ENCODE measurements at places on chromosomes 6 and 20. TPM values are rescaled to one million over a fixed set of nuclear protein-coding genes. Genes with fewer than 3 reads are reported as not detected.

DNA sequence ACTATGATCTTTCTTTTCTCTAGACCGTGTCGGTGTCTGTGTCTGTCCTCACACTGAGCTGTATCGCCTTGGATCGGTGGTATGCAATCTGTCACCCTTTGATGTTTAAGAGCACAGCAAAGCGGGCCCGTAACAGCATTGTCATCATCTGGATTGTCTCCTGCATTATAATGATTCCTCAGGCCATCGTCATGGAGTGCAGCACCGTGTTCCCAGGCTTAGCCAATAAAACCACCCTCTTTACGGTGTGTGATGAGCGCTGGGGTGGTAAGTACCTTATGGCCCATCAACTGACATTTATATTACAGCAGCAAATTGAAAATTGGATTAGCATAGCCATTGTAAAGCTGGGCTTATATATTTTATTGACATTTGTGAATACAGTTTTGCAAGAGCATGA, 72.2 kb upstream of the GFRAL start:
- no peak for DNase-seq

- DNase-seq = no peak
Observed at GRCh38 chr6:142732790-142733189, 212.2 kb downstream of the HIVEP2 start.

GRCh38 chr6:9581155-9581554, 833.7 kb downstream of the TFAP2A start:
- DNase-seq = no peak

- no peak for DNase-seq
Observed at GRCh38 chr6:140602431-140603248, 1228.2 kb upstream of the CITED2 start.

DNA sequence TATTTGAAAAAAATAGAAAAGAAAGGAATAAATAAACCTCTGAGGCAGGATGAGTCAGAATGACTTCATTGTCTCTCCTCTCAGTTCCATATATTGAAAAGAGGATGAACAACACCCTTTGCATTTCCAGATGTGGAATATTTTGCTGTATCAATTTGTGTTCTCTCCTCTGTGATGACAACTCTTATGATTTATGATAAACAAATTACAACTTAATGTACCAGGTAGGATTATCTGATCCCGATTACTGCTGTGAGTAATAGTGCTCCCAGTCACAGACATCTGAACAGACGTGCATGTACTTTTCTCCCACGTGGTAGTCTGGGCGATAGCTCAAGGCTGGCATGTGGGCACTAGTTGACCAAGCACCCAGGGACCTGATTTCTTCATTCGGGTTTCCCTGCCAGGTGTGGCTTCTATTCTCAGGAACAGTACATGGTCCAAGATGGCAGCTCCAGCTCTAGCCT, 142.1 kb upstream of the SULF2 start:
- DNase-seq = no peak

GRCh38 chr6:10569392-10570127, 48.4 kb downstream of the GCNT2 start:
- DNase-seq = no peak

- no peak for DNase-seq
Observed at GRCh38 chr20:1941226-1941625, 46.0 kb downstream of the SIRPA start.

GRCh38 chr6:93562582-93562981, 143.2 kb upstream of the EPHA7 start:
- DNase-seq = no peak

GRCh38 chr6:35960187-35960586, 39.3 kb upstream of the SRPK1 start:
- DNase-seq = no peak

Gene ECI2
- 59.7 TPM for total RNA-seq

Gene JARID2
- total RNA-seq = 34.5 TPM

Gene HLA-E
- 14.2 TPM for total RNA-seq

Gene RAD21L1
- not detected for total RNA-seq

Data from neural crest cell (in vitro differentiated cells).